NCI-H2029 (cell line): ENCODE measurements at places on chromosomes 12 and 14.

GRCh38 chr14:36217732-36218131 is 41.2 kb upstream of the PTCSC3 start:
- DNase-seq: no peak

DNA sequence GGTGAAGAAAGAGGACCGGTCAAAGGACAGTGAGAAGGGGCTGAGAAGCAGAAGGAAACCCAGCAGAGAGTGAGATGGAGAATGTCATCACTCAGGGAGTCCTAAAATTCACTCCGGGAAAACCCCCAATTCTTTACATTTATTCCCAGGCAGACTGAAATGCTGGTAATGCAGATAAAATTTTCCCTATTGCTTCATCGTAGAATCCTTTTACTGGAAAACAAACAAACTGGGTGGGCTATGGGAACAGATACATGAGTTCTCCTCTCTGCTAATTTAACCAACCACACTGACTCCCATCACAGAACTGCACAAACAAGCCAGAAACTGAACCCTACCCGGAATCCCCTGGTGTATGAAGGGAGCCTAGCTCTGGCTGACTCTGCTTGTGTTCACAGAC is 20.9 kb downstream of the HEBP1 start:
- no peak for DNase-seq

- no peak for DNase-seq
These were observed 20.1 kb upstream of the RASSF3 start for GRCh38 chr12:64590183-64590582.

DNA sequence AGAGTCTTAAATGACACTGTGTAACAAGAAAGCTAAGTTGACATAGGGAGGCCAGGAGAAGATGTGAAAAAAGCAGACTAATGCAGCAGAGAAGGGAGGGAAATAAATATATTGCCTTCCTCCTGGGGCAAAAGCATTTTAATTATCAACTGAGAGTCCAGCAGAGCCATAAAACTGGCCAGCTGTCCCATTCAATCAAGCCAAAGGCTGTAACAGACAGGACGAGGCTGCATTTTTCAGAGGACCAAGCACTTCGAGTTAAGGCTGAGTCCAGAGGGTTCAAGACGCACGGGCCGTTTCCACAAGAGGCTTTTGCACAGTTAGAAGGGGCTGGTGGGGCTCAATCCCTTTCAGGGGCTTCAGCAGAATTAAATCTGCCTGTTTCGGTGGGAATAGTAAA is 20.4 kb downstream of the MAP3K9 start:
- no peak for DNase-seq

- DNase-seq: no peak
These were observed 19.0 kb downstream of the AP5M1 start for GRCh38 chr14:57287745-57288144.

GRCh38 chr12:10113075-10113474 is 14.3 kb upstream of the CLEC1A start:
- DNase-seq: no peak
